CD4-positive, alpha-beta T cell (primary cell): ENCODE measurements at places on chromosomes 6 and 20.
A peak's percentile ranks its signal among the peaks of the same experiment; 100 is the strongest.

- DNase-seq, result no peak
Measured at GRCh38 chr6:109332748-109333147, 49.5 kb downstream of the CD164 start.

DNA sequence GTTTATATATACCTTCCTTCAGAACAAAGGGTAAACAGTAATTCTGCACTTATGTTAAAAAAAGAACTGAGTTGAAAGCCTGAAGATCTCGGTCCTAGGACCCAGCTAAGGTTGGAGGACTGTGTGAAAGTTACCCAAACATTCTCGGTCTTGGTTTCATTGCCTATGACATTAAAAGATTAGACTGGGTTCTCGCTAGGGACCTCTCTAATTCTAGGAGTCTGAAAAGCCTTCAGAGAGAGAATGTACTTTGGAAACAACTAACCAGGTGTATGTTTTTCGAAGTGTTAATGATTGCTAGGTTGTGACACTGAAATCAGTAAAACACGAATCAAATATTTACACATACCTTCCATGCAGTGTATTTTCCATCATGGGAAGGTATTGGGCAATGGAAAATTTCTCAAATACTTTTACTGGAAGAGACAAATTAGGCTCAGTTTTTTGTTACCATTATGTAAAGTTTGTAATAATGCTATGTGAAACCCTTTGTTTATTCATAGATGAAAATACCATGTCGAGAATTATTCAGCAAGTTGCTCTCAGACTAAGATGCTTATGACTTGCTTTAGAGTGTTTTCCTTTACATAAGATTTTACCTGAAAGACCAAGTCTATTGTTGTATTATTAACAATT lies 113.7 kb upstream of the LOC128125822 start:
- no peak for DNase-seq

- no peak for DNase-seq
Measured at GRCh38 chr6:143222801-143223231, 162.1 kb downstream of the AIG1 start.

GRCh38 chr20:64111841-64112641 lies 4.7 kb upstream of the NPBWR2 start:
- no peak for DNase-seq

GRCh38 chr20:33209789-33210188 lies 7.4 kb upstream of the BPIFA3 start:
- DNase-seq, result no peak

DNA sequence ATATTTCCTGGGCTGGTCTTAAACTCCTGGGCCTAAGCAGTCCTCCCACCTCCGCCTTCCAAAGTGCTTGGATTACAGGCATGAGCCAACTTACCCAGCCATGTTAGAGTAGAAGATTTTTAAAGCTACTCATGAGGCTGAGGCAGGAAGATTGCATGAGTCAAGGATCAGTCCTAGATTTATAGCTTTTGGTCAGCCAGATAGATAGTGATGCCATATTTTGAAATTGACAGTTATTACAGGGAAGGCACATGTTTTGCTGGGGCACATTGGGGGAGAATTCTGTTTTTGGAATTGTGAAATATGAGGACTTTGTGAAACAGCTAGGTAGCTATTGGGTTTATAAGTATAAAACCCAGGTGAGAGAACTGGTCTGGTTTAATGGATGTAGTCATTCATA lies 40.9 kb downstream of the DOP1A start:
- DNase-seq, result no peak

DNA sequence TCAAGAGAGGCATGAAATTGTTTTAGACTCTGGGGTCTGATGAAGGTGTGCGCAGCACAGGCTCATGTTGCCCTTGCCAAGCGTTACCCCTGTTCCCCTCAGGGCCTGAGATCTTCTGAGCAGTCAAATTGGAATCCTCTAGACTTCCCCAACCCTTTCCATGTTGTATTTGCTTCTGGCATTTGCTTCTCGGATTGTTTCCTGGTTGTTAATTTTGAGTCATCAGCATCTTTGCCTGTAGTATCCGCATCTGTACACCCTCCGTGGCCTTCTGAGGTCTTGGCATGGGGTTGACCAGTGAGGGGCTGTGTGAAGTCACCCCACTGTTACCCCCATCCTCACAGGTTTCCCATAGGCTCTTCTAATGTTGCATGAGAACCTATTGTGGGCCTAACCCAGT lies 40.9 kb downstream of the SLC24A3 start:
- DNase-seq, result no peak

DNA sequence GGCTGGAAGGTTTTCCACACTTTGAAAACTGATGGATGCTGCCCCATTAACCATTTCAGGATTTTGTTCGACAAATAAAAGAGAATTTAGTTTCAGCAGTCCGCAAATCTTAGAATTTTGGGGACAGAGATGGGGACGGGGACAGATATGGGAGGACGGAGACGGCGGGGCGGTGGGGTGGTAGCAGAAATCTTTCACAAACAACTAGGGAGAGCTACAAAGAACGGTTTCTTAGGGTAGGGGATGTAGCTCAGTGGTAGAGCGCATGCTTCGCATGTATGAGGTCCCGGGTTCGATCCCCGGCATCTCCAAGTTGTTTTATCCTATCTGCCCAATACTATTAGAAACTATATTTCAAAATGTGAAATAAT lies 15.1 kb downstream of the HMGN4 start:
- DNase-seq, result peak; percentile 62
